Spinal cord (tissue), 10 donors: ENCODE measurements at places on chromosomes 4 and X. TPM values are rescaled to one million over a fixed set of nuclear protein-coding genes. Genes with fewer than 3 reads are reported as not detected.

DNA sequence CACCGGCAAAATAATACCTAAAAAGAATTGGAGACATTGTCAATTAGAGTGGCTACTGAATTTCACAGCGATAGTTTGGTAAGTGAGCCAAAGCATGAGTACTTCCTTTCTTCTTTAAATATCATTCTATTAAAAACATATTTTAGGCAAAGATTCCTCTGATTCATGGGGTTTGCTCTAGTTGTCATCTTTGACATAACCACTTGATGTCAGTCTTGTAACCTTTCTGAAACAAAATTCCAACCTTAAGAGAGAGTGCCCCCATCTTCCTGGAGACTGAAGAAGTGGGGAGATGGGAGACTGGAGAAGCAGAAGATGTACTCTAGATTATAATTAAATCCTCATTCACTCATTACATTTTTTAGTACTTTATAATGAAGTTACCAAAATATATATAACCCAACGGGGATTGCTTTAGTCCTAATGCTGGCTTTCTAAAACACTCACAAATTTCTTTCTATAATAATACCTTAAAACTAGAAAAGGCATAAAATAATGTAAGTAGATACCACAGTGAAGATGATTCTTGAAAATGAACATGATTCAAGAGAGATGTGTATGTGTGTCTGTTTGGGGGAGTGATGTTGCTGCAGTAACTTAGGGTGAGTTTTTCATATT lies 96.4 kb downstream of the EMCN start:
- H3K27me3 ChIP-seq = no peaks in the 10 kb centered on the region
- peak; percentile 47 for DNase-seq
- no peak overlapping the region for H3K27ac ChIP-seq

The RASL11B gene
- 8.0 TPM for total RNA-seq

The SLC2A9 gene
- 4.4 TPM for total RNA-seq

DNA sequence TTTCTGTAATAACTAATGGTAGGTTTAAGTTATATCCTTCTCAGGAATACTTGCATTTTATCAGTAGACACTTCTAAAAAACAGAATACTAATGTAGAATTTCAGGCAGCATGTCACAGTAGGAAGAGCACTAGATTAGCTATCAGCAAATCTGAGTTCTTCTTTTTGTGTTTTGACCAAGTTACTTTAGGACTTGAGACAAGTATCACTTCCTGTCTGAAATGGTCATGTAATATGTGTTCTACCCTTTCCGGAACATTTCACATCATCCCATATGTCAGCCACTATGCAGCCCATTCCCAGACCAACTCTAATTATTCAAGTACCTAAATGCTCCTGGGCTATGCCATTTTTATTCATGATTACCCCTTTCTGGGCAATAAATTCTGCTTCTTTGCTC lies 401.8 kb upstream of the RPS6KA3 start:
- no peaks in the 10 kb centered on the region for H3K27me3 ChIP-seq
- no peaks in the 10 kb centered on the region for H3K4me1 ChIP-seq
- no peak for DNase-seq

DNA sequence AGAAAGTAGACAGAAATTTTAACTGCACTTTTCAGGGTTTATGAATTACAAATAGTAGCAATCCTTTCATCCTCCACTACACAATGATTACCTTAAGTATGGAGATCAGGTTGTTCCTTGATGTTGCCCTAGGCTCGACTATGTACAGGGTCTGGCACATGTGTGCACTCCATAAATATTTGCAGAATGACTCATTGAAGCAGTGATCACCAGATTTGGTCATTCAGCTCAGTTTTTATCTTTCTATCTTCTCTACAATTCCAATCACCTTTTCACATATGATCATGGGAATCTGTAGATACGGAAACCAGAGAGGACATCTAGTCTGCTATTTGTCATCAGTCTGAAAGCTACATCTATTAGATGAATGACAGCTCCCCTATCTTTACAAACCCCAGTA lies 171.7 kb upstream of the HCCS start:
- H3K4me3 ChIP-seq = no peak overlapping the region
- no peaks in the 10 kb centered on the region for H3K27me3 ChIP-seq
- no peak for DNase-seq
- no peak overlapping the region for H3K27ac ChIP-seq
- H3K36me3 ChIP-seq = no peaks in the 10 kb centered on the region

DNA sequence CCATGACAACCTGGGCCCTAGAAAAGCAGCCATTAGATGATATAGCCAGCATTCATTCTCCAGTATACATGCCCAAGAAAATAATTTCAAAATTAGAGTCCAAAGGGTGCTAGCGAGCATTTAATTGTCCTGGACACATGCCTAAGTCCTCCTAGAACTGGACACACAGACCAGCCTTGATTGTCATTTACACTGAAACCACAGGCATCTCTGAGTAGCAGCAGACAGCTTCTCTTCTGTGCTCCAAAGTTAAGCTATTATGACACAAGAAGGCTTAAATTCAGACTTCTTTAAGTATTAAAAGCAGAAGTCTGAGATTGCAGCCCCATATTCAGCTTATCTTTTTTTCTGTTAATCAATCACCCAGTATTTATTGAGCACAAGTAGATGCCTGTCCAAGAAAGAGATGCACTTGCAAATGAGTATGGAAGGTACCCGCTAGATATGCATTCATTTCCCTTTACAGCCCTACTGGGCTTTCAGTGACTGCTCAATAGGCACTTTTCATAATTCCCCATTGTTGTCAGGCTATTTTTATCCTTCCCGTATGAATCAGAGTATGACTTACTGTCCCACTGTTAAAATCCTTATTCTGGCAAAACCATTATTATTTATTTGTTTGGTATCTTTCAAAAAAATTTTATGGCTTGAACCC lies 374.1 kb downstream of the FBXW7 start:
- no peak for DNase-seq
- H3K4me3 ChIP-seq = no peak overlapping the region
- no peaks in the 10 kb centered on the region for H3K36me3 ChIP-seq
- H3K4me1 ChIP-seq = peaks cover 18% of the 10 kb centered on the region

- H3K4me1 ChIP-seq = no peaks in the 10 kb centered on the region
- H3K27me3 ChIP-seq = no peaks in the 10 kb centered on the region
- no peak overlapping the region for H3K27ac ChIP-seq
- no peaks in the 10 kb centered on the region for H3K36me3 ChIP-seq
- DNase-seq = no peak
Observed at GRCh38 chrX:55709735-55710134, 7.8 kb upstream of the RRAGB start.

- H3K27ac ChIP-seq = no peak overlapping the region
- no peaks in the 10 kb centered on the region for H3K36me3 ChIP-seq
- DNase-seq = no peak
- no peak overlapping the region for H3K4me3 ChIP-seq
- H3K4me1 ChIP-seq = no peaks in the 10 kb centered on the region
Observed at GRCh38 chrX:10697616-10698317, 77.4 kb upstream of the MID1 start.

- H3K36me3 ChIP-seq = no peaks in the 10 kb centered on the region
- no peak for DNase-seq
- H3K27me3 ChIP-seq = no peaks in the 10 kb centered on the region
- H3K4me3 ChIP-seq = no peak overlapping the region
- no peaks in the 10 kb centered on the region for H3K4me1 ChIP-seq
- H3K27ac ChIP-seq = no peak overlapping the region
Observed at GRCh38 chr4:71882113-71882841, 98.4 kb upstream of the GC start.

- H3K4me3 ChIP-seq = no peak overlapping the region
- H3K27ac ChIP-seq = no peak overlapping the region
- no peaks in the 10 kb centered on the region for H3K36me3 ChIP-seq
- H3K4me1 ChIP-seq = no peaks in the 10 kb centered on the region
Observed at GRCh38 chr4:113919611-113920010, 59.8 kb downstream of the ARSJ start.

The HTN3 gene
- total RNA-seq = not detected

GRCh38 chr4:24657768-24658617 lies 73.6 kb upstream of the DHX15 start:
- H3K36me3 ChIP-seq = no peaks in the 10 kb centered on the region
- peak; percentile 61 for DNase-seq
- no peaks in the 10 kb centered on the region for H3K27me3 ChIP-seq

DNA sequence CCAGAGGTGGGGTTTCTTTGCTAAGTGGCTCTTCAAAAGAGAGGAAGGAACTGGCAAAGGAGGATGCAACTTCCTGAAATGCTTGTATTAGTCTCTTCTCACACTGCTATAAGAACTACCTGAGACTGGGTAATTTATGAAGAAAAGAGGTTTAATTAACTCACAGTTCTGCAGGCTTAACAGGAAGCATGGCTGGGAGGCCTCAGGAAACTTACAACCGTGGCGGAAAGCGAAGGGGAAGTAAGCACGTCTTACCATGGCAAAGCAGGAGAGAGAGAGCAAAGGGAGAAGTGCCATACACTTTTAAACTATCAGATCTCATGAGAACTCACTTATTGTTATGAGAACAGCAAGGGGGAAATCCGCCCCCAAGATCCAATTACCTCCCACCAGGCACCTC lies 505.7 kb downstream of the ZNF674 start:
- no peak overlapping the region for H3K4me3 ChIP-seq
- H3K4me1 ChIP-seq = no peaks in the 10 kb centered on the region
- no peak for DNase-seq

The DKK2 gene
- 32.2 TPM for total RNA-seq

- H3K27me3 ChIP-seq = no peaks in the 10 kb centered on the region
- H3K27ac ChIP-seq = no peak overlapping the region
- no peak for DNase-seq
- no peak overlapping the region for H3K4me3 ChIP-seq
- no peaks in the 10 kb centered on the region for H3K4me1 ChIP-seq
- no peaks in the 10 kb centered on the region for H3K36me3 ChIP-seq
Observed at GRCh38 chr4:59598330-59598618, 1601.9 kb upstream of the ADGRL3 start.

- H3K36me3 ChIP-seq = no peaks in the 10 kb centered on the region
- H3K4me3 ChIP-seq = no peak overlapping the region
- no peaks in the 10 kb centered on the region for H3K27me3 ChIP-seq
- no peaks in the 10 kb centered on the region for H3K4me1 ChIP-seq
Observed at GRCh38 chrX:32276153-32276552, 935.2 kb downstream of the DMD start.

DNA sequence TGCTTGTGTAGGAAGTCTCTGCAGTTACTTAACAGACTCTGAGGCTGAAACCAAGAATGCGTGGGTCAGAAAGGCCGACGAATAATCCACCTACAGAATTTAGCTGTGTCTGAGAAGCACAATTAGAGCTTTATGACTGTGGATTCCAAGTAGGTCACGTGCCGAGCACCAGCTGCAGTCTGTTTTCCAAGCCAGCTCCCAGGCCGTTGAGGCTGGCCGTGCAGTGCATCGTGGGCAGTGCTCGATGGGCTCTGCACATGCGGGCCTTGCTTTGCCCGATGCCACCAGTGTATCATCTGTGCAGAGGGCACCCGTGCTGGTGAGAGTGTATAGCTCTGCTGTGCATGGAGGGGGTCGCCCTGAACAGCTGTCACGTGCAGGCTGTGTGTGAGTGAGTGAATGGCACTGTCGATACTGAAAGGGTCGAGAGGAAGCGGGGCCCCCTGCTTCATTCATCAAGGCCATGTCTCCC lies 67.5 kb upstream of the CLDN34 start:
- H3K27me3 ChIP-seq = peaks cover 3% of the 10 kb centered on the region
- peaks cover 26% of the 10 kb centered on the region for H3K4me1 ChIP-seq
- H3K4me3 ChIP-seq = no peak overlapping the region
- H3K27ac ChIP-seq = peak overlapping the region; percentile 76
- DNase-seq = peak; percentile 51

GRCh38 chr4:22515888-22516541 lies at the start of gene ADGRA3:
ADGRA3 (minus strand) TSS chr4:22516066; CDS start chr4:22515784, 282 bp downstream.
- no peaks in the 10 kb centered on the region for H3K27me3 ChIP-seq
- DNase-seq = no peak
- H3K4me3 ChIP-seq = peak within 1 kb of the TSS; percentile 70
- H3K4me1 ChIP-seq = peaks cover 8% of the 10 kb centered on the region
- no peaks in the 10 kb centered on the region for H3K36me3 ChIP-seq
- peak within 1 kb of the TSS; percentile 88 for H3K27ac ChIP-seq

The EDA gene
- total RNA-seq = 6.5 TPM

- no peaks in the 10 kb centered on the region for H3K36me3 ChIP-seq
- no peak for DNase-seq
- no peak overlapping the region for H3K4me3 ChIP-seq
- H3K27ac ChIP-seq = no peak overlapping the region
Observed at GRCh38 chrX:49934148-49934547, 11.8 kb downstream of the CLCN5 start.

The CCNB3 gene
- 0.40 TPM for total RNA-seq

- H3K36me3 ChIP-seq = no peaks in the 10 kb centered on the region
- H3K27ac ChIP-seq = no peak overlapping the region
- no peak overlapping the region for H3K4me3 ChIP-seq
Observed at GRCh38 chr4:185119927-185120630, 23.0 kb upstream of the SLC25A4 start.

GRCh38 chr4:158588777-158589176 lies 67.1 kb downstream of the RXFP1 start:
- no peak overlapping the region for H3K4me3 ChIP-seq
- no peaks in the 10 kb centered on the region for H3K27me3 ChIP-seq
- H3K4me1 ChIP-seq = no peaks in the 10 kb centered on the region
- no peaks in the 10 kb centered on the region for H3K36me3 ChIP-seq
- no peak for DNase-seq

GRCh38 chr4:96092151-96092705 lies 252.3 kb downstream of the PDHA2 start:
- H3K4me3 ChIP-seq = no peak overlapping the region
- H3K4me1 ChIP-seq = no peaks in the 10 kb centered on the region
- no peak for DNase-seq

The RP2 gene
- 12.5 TPM for total RNA-seq

DNA sequence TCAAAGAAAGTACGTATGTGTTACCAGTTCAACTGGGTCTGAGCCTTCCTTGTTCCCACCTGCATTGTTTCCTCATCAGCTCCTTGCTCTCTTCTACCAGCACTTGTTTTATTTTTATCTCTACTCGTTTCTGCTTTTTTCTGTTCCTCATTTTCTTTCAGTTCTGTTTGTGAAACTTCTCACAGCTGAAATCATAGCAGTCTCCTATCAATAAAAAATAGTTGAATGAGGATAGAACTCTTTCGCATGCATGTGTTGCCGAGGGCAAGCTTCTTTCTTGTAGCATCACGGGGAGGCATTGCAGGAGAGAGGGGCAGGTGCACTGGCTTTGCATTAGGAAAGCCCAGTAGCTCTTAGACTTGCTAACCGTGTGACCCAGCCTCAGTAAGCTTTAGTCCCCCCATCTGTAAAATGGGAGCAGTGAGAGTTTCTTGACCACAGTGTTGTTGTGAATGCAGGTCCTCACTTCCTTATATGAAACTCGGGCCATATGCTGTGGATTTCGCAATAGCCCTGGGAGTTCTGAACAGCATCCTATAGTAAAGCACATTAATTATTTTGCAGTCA lies 24.7 kb downstream of the OFD1 start:
- peaks cover 15% of the 10 kb centered on the region for H3K36me3 ChIP-seq
- H3K4me3 ChIP-seq = no peak overlapping the region
- peaks cover 3% of the 10 kb centered on the region for H3K27me3 ChIP-seq
- DNase-seq = no peak

- no peak overlapping the region for H3K4me3 ChIP-seq
- no peak for DNase-seq
- peaks cover 9% of the 10 kb centered on the region for H3K36me3 ChIP-seq
Observed at GRCh38 chr4:109682875-109683274, 20.4 kb downstream of the CASP6 start.
